ENCODE measurements at places on chromosomes 12 and 14.

DNA sequence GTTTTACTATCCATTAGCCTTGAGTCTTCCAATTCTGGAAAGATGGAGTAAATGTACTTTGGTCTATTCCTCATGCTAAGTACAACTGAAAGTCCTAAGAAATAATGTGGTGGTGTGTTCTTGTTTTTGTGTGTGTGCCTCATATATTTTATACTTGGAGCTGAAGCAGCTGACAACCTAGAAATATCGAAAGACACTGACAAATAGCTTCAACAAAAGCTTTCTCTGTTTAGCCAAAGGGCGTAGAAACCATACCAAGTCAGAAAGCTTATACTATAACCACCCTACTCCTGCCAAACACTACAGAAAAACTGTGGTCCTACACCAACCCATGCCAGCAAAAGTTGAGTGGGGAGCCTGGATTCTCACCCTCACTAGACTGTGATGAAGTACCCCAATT is 188.4 kb downstream of the GPHN start:
- no peak for DNase-seq

DNA sequence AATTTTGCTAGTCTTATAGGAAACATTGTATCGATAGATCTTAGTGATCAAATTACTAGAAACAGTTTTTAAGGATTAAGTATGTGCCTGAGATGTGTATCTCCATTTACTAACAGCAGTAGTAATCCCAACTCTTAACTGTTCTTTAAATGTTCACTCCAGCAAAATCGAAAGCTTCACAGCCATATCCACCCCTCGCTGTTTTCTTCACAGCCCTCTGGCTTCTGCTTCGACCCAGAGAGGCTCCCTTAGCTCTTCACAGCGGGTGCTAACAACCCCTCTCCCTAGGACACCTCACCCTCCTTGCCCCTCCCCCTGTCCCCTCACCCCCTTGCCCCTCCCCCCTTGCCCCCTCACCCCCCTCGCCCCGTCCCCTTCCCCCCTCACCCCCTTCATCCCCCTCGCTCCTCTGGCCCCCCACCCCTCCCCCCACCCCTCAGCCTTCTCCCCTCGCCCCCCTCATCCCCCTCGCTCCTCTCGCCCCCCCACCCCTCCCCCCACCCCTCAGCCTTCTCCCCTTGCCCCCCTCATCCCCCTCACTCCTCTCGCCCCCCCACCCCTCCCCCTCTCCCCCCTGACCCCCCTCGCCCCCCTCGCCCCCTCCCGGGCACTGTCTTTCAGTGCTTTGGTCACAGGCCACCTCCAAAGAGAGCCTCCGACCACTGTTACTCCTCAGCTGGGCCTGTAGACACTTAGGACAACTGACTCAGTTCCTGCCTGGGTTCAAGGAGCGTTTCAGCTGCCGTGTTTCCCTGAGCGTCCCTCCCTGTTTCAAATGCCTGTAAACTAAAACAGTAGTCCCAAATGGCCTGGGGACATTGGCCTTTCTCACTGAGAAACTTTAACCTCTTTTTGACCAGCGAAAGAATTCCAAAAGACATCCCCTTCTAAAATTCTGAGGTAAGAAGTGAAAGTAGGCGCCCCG is 46.0 kb upstream of the DYNC1H1 start:
- no peak for DNase-seq

GRCh38 chr12:1630133-1630826 is 1.2 kb downstream of the WNT5B start:
- no peak for DNase-seq

- DNase-seq, result no peak
Measured at GRCh38 chr12:67928621-67929383, 60.4 kb upstream of the IFNG-AS1 start.

DNA sequence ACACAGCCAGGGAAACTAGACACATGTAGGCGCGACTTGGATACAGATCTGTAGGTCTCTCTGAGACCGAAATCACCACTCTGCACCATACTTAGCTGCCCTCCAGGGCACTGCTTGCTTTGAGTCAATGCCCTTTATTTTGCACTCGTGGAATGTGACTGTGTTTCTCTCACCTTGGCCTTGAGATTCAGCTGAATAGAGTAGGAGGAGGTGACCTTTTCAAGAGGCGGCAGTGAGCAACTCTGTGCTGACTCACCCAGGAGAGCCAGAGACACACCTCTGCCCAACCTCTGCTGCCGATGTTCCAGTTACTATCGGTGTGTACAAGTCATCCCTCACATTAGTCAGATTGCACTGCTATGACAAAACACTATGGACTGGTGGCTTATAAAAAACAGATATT is 583.4 kb downstream of the VRK1 start:
- DNase-seq, result peak; percentile 56

DNA sequence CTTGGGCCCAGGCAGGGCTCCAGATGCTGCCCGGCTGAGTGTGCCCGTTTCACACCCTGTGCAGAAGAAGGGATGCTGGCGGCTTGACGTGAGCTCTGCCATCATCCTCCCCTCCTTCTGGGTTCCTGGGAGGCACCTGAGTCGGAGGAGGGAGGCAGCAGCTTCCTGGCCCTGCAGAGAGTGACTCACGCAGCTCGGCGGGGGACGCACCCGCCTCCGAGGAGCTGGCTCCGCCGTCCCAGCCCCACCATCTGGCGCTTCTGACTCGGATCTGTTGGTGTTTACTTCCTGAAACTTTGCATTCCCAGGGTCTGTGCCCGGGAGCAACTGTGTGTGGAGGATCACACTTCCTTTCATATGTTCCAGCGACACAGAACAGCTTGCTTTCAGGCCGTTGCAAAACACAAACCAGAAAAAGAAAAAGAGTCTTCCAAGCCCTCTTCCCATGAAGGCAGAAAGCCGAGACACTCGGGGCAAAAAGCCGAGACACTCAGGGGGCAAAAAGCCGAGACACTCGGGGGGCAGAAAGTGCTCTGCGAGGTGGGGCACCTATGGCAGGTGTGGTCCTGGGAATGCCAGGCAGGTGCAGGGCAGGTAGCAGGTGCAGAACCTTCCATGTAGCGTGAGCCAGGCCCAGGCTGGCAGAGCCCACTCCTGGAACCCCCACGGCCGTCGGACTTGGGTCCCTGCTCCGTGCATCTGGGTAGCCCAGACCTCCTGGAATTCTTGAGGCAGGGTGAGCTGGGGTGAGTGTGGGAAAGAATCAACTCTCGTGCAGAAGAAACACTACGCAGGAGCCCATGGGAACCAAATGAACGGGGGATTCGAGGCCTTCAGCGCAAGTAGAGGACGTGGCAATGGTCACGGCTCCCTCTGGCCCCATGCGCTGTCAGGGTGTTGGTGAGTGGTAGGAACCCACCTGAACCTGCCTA is 27.6 kb upstream of the GALNT9 start:
- DNase-seq, result no peak

- DNase-seq, result no peak
Measured at GRCh38 chr14:61474015-61474414, 152.6 kb downstream of the PRKCH start.

- DNase-seq, result no peak
Measured at GRCh38 chr12:2959505-2960389, 550 bp downstream of the TEAD4 start.

GRCh38 chr12:112900298-112901145 is 6.2 kb upstream of the OAS1 start:
- DNase-seq, result peak; percentile 21

DNA sequence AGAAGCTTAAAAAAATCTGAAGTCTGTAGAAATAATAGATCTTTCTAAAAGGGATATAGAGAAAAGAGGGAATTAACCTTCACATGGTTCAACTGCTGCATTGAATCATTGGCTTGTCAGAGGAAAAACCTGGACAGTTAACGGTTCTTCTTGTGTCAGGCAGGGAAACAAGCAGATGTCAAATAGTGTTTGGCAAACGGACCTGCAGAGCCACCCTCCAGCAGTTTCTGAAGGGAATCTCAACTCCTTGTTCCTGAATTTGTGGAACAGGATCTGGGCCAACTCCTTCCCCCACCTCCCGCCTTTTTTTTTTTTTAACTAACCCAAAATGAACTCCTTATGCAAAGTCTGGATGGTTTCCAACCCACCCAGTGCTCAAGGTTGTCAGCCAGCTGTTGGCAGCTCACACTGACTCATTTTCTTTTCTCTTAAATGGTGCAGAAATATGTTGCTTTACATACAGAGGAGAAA is 187.3 kb downstream of the CAND1 start:
- no peak for DNase-seq

DNA sequence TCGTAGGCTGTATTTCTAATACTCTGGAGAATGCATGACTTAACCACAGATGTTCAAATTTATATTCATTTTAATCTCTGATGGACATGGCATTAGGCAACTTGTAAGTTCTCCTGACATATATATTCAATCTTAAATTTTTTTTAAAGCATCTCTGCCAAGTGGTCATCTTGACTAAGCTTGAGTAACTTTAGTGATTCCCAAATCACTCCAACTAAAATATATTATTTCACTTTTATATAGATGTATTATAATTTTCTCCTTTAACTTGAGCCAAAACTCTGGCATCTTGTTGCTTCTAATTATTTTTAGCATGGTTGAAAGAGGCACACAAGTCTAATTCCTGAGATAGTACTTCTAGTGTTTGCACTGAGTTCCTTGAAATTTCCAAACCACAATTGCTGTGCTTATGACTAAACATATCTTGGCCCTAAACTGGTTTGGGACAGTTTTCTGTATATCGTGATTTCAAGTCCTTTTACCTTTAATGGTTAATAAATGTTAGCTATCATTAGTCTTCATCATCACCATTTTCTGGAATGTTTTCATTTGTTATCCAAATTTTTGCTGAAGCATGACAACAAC is 8.4 kb downstream of the LRFN5 start:
- DNase-seq, result no peak

- no peak for DNase-seq
Measured at GRCh38 chr14:23550131-23550811, 1.3 kb downstream of the ZFHX2 start.

DNA sequence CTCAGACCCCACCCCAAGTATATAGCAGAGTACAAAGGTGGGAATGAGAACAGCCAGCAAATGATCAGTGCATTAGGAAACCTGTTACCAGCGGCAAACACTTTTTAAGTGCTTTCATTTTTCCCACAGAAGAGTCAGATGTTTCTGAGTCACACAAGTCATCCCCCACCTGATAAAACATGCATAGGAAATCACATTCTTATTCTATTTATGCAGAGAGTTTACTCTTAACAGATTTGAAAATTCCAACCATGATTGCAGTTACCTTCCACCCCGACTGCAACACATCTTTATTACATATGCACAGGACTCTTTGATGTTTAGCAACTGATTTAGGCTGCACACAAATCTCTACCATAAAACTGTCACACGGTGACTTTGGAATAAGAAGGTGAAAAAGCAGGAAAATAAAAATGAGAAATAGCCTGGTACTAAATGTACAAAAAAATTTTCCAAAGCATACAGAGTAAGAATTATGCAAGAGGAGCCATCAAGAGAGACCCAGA is 236.4 kb downstream of the PAWR start:
- DNase-seq, result no peak

GRCh38 chr14:101916816-101917412 is 47.5 kb upstream of the DYNC1H1 start:
- no peak for DNase-seq

GRCh38 chr12:65881965-65882413 is 57.7 kb downstream of the HMGA2 start:
- no peak for DNase-seq

- no peak for DNase-seq
Measured at GRCh38 chr14:103316721-103317121, 17.3 kb upstream of the EIF5 start.

- peak; percentile 15 for DNase-seq
Measured at GRCh38 chr12:51863933-51864832, 15.7 kb upstream of the FIGNL2 start.

DNA sequence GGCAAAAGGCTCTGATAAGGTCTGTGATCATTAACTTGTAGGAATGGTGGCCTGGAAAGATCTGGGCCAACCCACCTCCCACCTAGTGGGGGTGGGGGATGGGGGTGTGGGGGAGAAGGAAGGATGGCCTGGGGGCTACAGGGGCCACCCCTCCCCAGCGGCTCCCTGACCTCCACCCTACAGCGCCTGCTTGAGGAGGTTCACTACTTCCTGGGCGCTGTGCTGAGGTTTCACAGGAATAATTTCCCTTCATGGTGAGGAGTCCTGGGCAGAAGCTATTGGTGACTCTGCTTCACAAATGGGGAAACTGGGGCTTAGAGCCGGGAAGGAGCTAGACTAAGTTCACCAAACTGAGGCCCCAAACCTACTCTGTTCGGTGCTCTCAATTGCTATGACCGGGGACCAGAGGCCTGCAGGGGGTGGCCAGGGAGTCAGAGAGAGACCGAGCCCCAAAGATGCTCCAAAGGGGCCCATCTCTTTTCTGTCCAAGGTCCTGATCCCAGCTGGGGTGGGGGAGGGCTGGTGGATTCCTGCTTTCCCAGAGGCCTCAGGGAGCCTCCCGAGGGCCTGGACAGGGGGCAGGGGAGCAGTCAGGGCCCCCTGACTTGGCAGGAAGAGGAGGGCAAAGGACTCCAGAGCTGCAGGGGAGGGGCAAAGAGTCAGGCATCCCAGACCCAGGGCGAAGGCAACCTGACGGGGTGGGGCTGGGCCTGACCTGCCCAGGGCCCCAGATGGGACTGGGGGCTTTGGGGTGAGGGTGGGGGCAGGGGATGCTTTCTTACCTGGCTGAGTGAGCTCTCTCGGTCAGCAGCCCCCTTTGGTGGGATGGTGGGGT is 1.7 kb downstream of the HNF1A start:
- no peak for DNase-seq

DNA sequence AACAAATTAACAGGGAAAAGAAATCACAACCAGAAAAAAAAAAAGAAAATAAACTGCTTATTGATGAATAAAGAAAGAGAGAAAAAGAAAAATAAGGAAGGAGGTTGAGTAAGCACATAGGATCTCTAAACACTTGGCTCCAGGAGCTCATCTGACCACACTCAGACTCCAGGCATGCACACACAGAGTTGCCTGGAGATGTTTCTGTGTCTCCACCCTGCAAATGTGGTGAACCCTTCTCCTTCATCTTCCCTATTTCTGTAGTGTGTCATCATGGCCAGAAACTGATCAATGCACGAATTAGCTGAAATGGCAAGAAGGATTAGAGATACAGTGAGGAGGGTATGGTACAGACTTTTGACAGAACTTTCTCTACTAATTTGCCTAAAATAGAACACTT is 20.2 kb downstream of the OR4N2 start:
- no peak for DNase-seq

DNA sequence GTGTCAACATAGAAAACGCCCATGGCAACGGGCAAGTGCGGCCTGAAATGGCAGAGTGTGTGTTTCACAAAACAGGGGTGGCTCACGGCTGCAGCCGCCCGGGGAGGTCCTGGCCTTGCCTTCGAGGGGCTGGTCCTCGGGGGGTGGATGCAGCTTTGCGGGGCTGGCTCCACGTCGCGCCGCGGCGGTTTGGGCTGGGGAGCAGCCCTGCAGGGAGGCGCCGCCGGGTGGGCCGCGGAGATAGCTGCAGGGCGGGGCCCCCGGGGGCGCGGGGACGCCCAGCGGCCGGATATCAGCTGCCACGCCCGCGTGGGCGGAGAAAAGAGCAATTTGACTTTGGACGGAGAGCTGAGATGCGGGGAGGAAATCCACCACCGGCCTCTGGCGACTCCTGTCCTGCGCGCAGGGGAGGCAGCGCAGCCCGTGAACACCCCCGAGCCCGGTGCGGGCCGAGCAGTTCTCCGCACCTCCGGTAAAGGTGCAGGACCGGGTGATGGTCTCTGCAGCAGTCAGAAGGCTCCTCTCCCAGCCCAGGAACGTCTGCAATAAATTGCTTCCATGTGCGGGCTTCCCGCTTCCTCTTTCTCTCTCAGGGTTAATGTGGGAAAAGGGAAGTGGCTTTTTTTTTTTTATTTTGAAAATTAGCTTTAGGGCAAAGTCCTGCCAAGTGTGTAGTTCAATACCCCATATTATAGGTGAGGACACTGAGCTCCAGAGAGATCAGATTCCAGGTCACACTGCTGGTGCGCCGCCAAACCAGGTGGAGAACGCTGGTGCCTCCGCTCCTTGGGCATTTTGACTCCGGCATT is 110.5 kb downstream of the ARF6 start:
- DNase-seq, result peak; percentile 66

GRCh38 chr12:81639196-81639595 is 120.0 kb downstream of the PPFIA2 start:
- DNase-seq, result no peak

Data from stimulated activated CD4-positive, alpha-beta T cell treated with anti-CD3 and anti-CD28 coated beads, Interleukin-12 subunit alpha, Interleukin-12 subunit beta, amount 100 ng/mL, for 48 hours (primary cell).